A549 treated with AZD2906 at 1 μM for 4 hours (cell line): ENCODE measurements at places on chromosomes 4 and X. TPM values are rescaled to one million over a fixed set of nuclear protein-coding genes. Genes with fewer than 3 reads are reported as not detected.

Gene DDX53
- not detected in 5 replicates for total RNA-seq

Gene DAPP1
- total RNA-seq: not detected in 5 replicates

Gene SOD3
- total RNA-seq: 0.08 TPM in 1 of 5 replicates, not detected in the others

Gene SLC16A2
- total RNA-seq: 17.4 to 22.2 TPM (median 18.7 TPM) in 5 replicates

Gene HTN3
- not detected in 5 replicates for total RNA-seq

Gene CXCL1
- total RNA-seq: 5.3 to 6.6 TPM (median 6.2 TPM) in 5 replicates

Gene ENOPH1
- 28.4 to 33.2 TPM (median 31.5 TPM) in 5 replicates for total RNA-seq

Gene ZNF141
- total RNA-seq: 1.4 to 3.2 TPM (median 2.4 TPM) in 5 replicates

Gene PAGE4
- not detected in 5 replicates for total RNA-seq

Gene PCDH18
- not detected in 5 replicates for total RNA-seq

Gene GPC3
- total RNA-seq: 0.06 to 0.14 TPM in 2 of 5 replicates, not detected in the others

Gene MOSPD2
- total RNA-seq: 8.0 to 9.8 TPM (median 9.0 TPM) in 5 replicates

Gene SLAIN2
- 14.0 to 19.4 TPM (median 16.7 TPM) in 5 replicates for total RNA-seq

Gene PABPC1L2B
- 0.03 TPM in 1 of 5 replicates, not detected in the others for total RNA-seq

Gene SHROOM4
- total RNA-seq: not detected in 5 replicates

Gene SLC4A4
- 0.97 to 1.8 TPM (median 1.4 TPM) in 5 replicates for total RNA-seq

Gene MAPK10
- total RNA-seq: 0.41 to 0.54 TPM (median 0.45 TPM) in 5 replicates

Gene RXFP1
- total RNA-seq: not detected in 5 replicates

Gene MUC7
- total RNA-seq: not detected in 5 replicates

Gene SLC10A4
- 4.4 to 7.2 TPM (median 7.1 TPM) in 5 replicates for total RNA-seq

Gene SLC7A11
- total RNA-seq: 16.1 to 20.9 TPM (median 16.8 TPM) in 5 replicates

Gene MBNL3
- total RNA-seq: 0.07 to 0.15 TPM in 2 of 5 replicates, not detected in the others

Gene NSG1
- total RNA-seq: 9.4 to 13.5 TPM (median 10.5 TPM) in 5 replicates

Gene NDP
- total RNA-seq: not detected in 5 replicates

Gene RWDD4
- total RNA-seq: 15.9 to 18.0 TPM (median 16.9 TPM) in 5 replicates
